Stimulated activated CD4-positive, alpha-beta T cell treated with anti-CD3 and anti-CD28 coated beads, Interleukin-2, amount 100 ng/mL, for 4 hours (primary cell): ENCODE measurements at places on chromosomes 5 and 9.

DNA sequence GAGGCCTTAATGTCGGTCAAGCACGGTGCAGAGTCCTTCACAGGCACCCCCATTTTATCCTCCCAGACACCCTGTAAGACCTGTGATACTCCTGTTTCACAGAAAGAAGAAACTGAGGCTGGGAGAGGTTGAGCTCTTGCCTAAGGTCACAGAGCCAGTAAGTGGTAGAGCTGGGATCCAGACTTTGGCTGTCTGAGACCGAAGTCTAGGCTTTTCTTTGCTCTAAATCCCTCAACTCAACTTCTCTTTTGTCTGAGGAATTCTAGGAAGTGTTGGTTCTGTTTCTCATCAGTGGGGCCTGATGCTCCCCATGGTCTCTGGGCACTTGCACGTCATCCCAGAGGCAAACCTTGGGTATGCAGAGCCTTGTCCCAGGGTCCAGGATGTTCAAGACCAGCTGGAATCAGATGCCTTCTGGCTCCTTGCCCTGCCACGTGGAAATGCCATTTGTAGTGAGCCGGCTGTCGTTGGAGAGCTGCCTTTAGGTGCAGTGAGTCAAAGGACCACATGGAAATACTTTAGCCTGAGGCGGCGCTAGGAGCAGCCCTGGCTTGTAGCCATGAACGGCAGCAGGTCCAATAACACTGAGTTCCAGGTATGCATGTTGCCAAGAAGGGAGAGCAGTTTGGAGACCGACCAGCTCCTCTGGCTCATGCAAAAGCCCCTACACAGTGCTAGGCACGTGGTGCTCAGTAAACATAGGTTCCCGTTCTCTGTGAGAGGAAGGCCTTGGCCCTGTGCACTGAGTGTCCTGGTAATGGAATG, 9.2 kb downstream of the DCANP1 start:
- DNase-seq = no peak

DNA sequence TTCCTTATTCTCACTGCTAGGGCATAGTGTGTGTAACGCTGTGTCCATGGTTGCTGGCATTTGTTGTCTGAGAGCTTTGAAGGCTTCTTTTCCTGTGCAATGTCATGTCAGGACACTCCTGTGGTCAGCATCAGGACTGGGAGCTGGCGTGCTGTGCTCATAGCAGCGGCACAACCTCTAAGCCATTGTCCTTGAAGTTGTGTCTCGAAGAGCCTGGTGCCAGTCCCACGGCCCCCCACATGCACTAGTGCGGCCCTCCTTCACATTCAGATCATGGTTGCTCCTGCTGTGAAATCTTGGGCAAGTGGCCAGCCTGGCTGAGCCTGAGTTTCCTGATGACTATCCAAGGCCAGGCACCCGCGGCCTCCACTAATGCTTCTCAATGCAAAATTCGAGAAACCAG, 32.4 kb downstream of the PDZD2 start:
- no peak for DNase-seq

- no peak for DNase-seq
Measured at GRCh38 chr9:14347406-14348122, 33.6 kb upstream of the NFIB start.

DNA sequence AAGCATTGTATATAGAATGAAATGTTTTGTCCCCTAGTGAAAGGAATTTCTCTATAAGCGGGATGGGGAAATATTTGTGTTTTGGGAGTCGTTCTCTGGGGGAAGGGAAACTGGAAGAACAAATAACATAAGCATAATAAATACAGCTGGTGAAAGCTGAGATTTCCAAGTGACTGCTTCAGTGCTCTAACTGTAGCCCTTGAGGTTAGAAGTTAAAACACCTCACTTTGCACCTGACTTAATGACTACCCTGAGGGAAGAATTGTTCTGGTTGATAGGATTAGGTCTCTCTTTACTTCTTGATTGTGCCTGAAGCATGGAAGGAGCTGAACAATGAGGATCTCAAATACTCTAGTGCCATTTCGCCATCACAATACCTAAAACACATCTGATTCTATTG, 307.4 kb downstream of the MAN2A1 start:
- no peak for DNase-seq
